ENCODE measurements at places on chromosomes 3 and 15. TPM values are rescaled to one million over a fixed set of nuclear protein-coding genes. Genes with fewer than 3 reads are reported as not detected.

The PARP16 gene
- 5.7 TPM for total RNA-seq

DNA sequence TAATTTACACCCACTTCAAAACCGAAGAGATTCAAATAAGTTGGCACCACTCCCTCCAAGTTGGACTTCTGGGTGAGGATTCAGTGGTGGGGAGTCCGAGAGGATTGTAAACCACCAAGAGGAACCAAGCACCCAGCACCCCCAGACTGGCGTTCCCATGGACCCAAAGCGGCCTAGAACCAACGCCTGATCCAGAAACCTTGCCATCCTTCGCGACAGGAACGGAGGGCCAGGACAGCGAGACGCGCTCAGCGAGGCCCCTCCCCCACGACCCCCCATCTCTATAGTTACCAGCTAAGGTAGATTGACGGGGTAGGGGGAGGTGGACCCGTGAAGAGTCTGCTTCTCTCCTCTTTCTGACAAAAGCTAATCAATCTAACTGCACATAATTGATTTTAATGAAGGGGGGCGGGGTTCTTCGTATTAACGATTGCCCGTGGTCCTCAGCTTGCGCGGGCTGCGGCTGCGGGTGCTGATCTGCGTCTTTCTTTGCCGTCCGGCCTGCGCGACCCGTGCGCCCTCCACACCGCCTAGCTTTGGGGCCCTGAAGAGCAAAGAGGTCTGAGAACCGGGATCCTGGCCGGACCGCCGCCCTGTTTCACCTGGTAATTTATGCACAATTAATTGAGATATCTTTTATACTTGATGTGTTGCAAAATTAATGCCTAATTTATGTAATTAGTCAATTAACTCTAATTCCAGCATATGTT lies 10.9 kb upstream of the FOXB1 start:
- DNase-seq, result no peak

GRCh38 chr15:63447017-63447676 lies 57.2 kb upstream of the USP3 start:
- peak; percentile 19 for DNase-seq

DNA sequence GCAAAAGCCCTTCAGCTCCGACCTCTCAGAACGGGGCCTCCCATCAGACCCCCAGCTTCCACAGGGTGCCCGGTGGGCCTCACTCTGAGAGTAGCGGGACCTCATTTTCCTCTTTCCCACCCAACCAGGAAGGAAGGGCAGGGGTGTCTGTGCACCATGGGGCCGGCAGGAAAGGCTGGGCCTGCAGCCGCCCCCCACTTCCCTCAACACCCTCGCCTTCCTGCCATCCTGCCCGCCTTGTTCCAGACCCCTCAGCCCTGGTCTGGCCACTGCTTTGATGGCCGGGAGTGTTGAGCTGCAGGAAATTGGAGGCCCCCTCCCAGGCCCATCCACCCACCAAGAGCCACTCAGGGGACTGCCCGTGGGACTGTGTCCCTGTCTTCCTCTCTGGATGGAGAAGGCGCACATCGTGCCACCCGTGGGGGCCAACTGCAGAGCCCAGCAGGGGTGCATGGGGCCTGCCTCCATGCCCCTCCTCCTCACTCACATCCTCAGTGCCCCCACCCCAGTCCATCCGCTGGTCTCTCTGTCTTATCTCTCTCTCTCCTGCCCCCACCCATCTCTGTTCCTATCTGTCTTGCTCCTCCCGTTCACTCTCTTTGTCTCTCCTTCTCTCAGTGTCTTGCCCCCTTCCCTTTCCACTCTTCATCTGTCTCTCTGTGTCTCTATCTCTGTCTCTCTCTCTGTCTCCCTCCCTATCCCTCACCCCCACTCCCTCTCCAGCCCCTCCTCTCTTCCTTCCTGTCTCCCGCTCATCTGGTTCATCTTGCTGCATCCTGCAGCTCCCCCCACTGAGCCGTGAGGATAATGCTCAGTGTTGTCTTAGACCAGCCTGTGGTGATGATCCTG lies 1.8 kb upstream of the PLXND1 start:
- peak; percentile 84 for DNase-seq

GRCh38 chr15:82595766-82596165 lies 51.4 kb downstream of the CPEB1 start:
- no peak for DNase-seq
